M059J (cell line): ENCODE measurements at places on chromosomes 6 and 20. TPM values are rescaled to one million over a fixed set of nuclear protein-coding genes. Genes with fewer than 3 reads are reported as not detected.

FAM184A gene
- total RNA-seq = 0.79 and 5.4 TPM in 2 replicates

DNA sequence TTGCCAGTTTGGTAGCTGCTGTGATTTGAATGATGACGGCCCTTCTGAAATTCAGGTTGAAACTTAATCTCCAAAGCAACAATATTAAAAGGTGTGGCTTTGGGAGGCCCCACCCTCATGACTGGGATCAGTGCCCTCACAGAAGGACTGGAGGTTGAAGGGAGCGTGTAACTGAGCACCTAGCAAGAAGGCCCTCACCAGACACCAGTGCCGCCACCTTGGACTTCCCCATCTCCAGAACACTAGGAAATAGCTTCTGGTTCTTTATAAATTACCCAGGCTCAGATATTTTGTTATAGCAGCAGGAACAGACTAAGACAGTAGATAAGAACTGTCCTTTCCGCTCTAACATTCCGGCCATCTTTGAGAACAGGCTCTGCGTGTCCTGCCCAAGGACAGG, 243.1 kb downstream of the DLL1 start:
- DNase-seq = no peak

DNA sequence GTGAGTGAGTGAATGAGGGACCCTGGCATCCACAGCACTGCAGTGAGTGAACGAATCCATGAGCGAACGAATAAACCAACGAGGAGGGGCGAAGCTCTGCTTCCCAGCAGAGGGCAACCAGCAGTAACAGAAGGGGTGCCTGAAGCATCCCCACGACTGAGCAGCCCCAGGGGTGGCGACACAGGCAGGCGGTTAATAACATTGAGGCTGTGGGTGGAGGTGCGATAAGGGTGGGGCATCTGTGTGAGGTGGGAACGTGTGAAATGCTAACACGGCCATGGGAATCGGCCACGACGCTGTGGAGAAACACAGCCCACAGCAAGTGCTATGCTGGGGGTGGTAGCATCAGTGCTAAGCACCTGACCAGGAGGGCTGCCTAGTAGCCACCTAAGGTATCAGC, 75.9 kb downstream of the TAF4 start:
- DNase-seq = no peak

GRCh38 chr20:6956574-6956973, 189.1 kb downstream of the BMP2 start:
- peak; percentile 75 for DNase-seq

GRCh38 chr6:90387826-90388225, 91.2 kb upstream of the BACH2 start:
- no peak for DNase-seq
